HT-29 (cell line): ENCODE measurements at places on chromosomes 3 and 15.
A peak's percentile ranks its signal among the peaks of the same experiment; 100 is the strongest.

- no peak for DNase-seq
Measured at GRCh38 chr3:126684218-126684751, 19.8 kb upstream of the CHCHD6 start.

- no peak for DNase-seq
Measured at GRCh38 chr3:97720417-97720816, 44.1 kb upstream of the ARL6 start.

- DNase-seq: no peak
Measured at GRCh38 chr15:99504071-99504822, 61.5 kb upstream of the MEF2A start.

- no peak for DNase-seq
Measured at GRCh38 chr3:39896184-39896583, 86.8 kb downstream of the MYRIP start.

- DNase-seq: peak; percentile 87
Measured at GRCh38 chr3:107927361-107928083, 163.3 kb downstream of the CD47 start.

GRCh38 chr15:87224404-87224803, 1032.1 kb downstream of the NTRK3 start:
- no peak for DNase-seq

GRCh38 chr3:83500422-83500821, 1458.4 kb upstream of the CADM2 start:
- no peak for DNase-seq

- DNase-seq: no peak
Measured at GRCh38 chr3:45917146-45917898, 25.9 kb upstream of the CXCR6 start.

DNA sequence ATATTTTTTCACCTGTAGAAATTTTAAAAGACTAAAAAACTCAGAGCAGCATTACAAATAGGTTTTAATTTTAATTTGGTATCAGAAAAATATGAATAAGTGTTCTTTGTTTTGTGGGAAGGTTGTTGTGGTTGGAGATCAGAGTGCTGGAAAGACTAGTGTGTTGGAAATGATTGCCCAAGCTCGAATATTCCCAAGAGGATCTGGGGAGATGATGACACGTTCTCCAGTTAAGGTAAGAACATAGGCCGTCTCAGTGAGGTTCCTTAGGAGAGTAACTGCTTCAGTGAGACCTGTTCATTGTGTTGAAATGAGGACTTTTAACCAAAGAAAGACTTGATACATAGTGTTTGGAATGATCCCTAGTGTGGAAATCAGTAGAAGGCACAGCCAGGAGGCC, 44.8 kb downstream of the OPA1 start:
- no peak for DNase-seq

GRCh38 chr3:136733317-136733833, 18.8 kb downstream of the STAG1 start:
- no peak for DNase-seq

GRCh38 chr3:123285066-123285465, 83.3 kb downstream of the SEC22A start:
- DNase-seq: no peak

DNA sequence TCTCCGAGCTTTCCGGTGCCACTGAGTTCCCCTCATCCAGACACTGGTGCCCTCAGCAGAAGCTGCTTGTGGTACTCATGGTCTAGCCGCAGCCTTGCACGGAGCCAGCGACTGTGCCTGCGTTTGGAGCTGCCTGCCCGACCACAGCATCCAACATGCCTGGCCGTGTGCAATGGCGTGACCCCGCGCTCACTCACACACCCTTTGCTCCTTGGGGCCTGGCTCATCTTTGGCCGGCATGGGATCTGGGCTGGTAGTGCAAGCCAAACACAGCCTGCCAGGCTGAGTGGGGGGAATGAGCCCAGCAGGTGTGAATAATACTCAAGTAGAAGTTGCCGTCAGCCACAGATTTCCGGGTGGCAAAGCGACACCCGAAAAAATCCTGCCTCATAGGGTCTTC, 1178.7 kb upstream of the GBE1 start:
- no peak for DNase-seq

DNA sequence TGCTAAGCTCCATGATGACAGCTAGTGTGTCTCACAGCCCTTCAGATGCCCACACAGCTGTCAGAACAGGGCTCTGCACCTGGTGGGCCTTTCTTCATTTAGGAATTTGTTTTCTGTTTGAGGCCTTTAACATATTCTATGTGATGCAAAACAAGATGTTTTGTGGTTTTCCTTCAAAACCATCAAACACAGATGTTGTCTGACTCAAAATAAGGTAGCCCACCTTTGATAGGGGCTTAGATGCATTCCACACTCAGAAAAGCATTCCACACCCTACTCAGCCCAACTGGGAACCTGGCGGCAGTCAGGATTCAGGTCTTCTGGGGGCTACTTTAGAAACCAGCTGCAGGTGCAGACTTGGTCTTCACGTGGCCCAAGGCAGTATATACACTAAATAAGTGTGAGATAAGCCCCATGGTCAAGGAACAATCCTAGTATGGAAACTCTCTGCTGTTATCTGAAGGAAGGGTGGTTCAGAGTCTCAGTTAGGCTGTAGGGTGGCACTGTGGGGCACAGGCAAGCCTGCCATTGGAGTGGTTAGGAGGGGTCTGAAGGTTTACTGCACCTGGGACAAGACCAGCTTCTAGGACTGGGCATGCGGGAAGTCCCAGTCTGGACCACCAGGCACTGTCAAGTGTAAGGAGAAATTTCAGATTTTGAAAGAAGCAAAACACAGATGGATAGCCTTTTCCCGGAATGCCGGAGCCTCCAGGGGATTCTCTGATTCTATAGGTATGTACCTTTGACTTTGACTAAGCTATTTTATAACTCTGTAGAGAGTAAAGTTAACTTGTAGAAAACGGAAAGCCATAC, 20.1 kb downstream of the LRRC2 start:
- no peak for DNase-seq

DNA sequence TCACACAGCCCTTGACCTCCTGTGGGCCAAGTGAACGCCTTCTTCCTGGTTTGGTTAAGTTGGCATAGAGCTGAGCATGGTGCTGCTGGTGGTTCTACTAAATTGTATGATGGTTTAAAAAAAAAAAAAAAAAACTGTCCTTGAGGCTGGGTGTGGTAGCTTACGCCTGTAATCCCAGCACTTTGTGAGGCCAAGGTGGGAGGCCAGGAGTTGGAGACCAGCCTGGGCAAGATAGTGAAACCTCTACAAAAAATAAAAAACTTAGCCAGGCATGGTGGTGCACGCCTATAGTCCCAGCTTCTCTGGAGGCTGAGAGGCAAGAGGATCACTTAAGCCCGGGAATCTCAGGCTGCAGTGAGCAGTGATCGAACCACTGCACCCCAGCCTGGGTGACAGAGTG, 58.9 kb upstream of the FLNB start:
- no peak for DNase-seq

DNA sequence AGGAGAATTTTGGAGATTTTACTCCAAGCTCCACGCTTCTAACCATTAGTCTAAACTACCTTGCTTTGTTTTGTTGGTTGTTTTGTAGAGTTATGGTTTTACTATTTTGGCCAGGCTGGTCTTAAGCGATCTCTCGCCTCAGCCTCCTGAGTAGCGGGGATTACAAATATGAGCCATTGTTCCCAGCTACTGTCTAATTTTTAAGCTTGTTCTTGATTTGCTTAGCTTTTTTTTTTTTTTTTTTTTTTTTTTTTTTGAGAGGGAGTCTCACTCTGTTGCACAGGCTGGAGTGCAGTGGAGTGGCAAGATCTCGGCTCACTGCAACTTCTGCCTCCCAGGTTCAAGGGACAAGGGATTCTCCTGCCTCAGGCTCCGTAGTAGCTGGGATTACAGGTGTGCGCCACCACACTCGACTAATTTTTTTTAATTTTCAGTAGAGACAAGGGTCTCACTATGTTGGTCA, 28.5 kb downstream of the EFCAB12 start:
- DNase-seq: no peak

GRCh38 chr15:88204584-88204983, 52.0 kb downstream of the NTRK3 start:
- peak; percentile 11 for DNase-seq

DNA sequence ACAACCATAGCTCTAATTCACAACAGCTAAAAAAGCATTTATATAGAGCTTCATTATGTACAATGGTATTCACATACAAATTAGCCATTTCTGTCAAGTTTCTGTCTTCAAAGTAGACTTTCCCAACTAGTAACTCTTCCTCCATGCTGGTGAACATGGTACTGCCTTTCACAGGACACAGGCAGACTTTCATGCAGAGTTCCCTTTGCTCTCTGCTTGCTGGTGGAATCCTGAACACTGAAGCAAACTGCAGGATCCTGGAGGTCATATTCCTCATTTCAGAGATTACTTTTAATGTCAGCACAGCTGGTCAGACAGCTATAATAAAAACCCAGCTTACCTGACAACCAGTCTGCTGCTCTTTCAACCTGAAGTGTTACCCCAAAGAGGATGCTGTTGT, 53.6 kb downstream of the TASOR start:
- no peak for DNase-seq

- DNase-seq: peak; percentile 64
Measured at GRCh38 chr3:194730365-194730764, 44.7 kb downstream of the FAM43A start.

GRCh38 chr3:128176276-128176833, 23.1 kb downstream of the EEFSEC start:
- peak; percentile 21 for DNase-seq

DNA sequence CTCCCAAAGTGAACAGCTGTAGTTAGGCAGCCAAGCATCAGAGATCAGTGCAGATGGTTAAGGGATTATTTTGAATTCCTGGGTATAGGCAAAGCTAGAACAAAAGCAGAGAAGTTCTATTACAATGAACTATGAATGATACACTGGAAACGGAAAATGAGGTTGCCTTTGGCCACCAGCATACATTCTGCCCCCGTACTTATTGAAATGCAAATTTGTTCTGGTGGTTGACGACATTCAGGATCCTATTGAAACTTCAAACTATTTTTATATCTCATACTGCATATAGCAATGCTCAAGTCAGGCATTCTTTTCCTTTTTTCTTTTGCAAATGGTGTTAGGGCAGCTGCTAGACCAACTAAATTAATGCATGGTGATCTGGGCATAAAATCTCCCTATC, 61.7 kb downstream of the SLC12A1 start:
- no peak for DNase-seq

GRCh38 chr3:178420033-178420432, 116.2 kb upstream of the KCNMB2 start:
- DNase-seq: no peak

- DNase-seq: peak; percentile 60
Measured at GRCh38 chr3:113111011-113111707, 100.2 kb upstream of the BOC start.

GRCh38 chr3:180762866-180763265, 83.6 kb upstream of the CCDC39 start:
- no peak for DNase-seq
